Endothelial cell of umbilical vein (primary cell): ENCODE measurements at places on chromosomes 5 and 9. TPM values are rescaled to one million over a fixed set of nuclear protein-coding genes. Genes with fewer than 3 reads are reported as not detected.

GRCh38 chr5:176737746-176738636, 72.4 kb upstream of the UNC5A start:
- no peaks in the 10 kb centered on the region for H3K36me3 ChIP-seq
- H3K4me3 ChIP-seq, result no peak overlapping the region
- no peaks in the 10 kb centered on the region for H3K4me1 ChIP-seq
- H3K27ac ChIP-seq, result no peak overlapping the region

DNA sequence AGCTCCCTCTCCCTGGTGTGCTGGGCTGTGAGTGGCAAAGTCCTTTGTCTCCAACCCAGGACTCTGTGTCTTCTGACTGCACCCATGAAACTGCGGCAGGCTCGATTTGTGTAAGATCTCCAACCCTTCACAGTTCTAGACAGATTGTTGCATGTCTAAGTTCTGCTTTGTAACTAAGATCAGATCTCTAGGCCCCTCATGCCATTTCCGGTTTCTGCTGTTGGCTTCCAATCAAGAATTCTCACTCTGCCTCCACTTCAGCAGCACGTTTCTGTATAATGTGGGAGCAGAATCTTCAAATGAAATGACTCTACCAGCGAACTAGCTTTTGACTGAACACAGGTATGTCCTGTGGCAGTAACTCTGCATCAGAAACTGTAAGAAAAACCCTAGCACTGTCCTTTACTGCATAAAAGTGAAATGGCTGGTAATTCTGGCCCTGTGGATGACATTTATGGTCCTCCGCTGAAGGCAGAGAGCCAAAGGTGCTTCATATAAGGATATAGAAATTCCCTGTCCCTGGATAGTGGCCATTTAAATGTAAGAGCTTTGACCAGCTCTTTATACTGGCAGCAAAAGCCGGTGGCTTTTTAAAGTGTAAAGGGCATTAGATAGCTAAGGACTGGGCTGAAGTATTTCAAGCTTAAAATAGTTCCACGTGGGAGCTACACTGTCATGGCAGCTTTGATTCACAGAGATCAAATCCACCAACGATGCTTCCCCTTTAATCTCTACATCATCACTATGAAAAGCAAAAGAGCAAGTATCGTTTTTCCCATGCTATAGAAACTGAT, 319.0 kb upstream of the CDH6 start:
- no peaks in the 10 kb centered on the region for H3K36me3 ChIP-seq
- H3K4me3 ChIP-seq, result no peak overlapping the region
- H3K27ac ChIP-seq, result no peak overlapping the region
- DNase-seq, result no peak
- H3K27me3 ChIP-seq, result no peaks in the 10 kb centered on the region

The ACTBL2 gene
- total RNA-seq, result not detected in 2 replicates

- H3K4me3 ChIP-seq, result no peak overlapping the region
- H3K27ac ChIP-seq, result no peak overlapping the region
- H3K27me3 ChIP-seq, result no peaks in the 10 kb centered on the region
- H3K36me3 ChIP-seq, result no peaks in the 10 kb centered on the region
- H3K4me1 ChIP-seq, result no peaks in the 10 kb centered on the region
- no peak for DNase-seq
Observed at GRCh38 chr5:22329683-22330082, 523.5 kb downstream of the CDH12 start.

- DNase-seq, result no peak
- H3K27me3 ChIP-seq, result peaks cover 13% of the 10 kb centered on the region
- peaks cover 4% of the 10 kb centered on the region for H3K4me1 ChIP-seq
- H3K27ac ChIP-seq, result no peak overlapping the region
Observed at GRCh38 chr5:38758774-38759600, 86.8 kb upstream of the OSMR start.

- no peaks in the 10 kb centered on the region for H3K36me3 ChIP-seq
- DNase-seq, result no peak
- H3K27ac ChIP-seq, result no peak overlapping the region
- peaks cover 2% of the 10 kb centered on the region for H3K27me3 ChIP-seq
- H3K4me1 ChIP-seq, result no peaks in the 10 kb centered on the region
Observed at GRCh38 chr9:99752417-99753109, 69.1 kb upstream of the NR4A3 start.

The GALNT12 gene
- 0.42 and 0.44 TPM in 2 replicates for total RNA-seq

The TMED9 gene
- 286 and 291 TPM in 2 replicates for total RNA-seq

The CKS2 gene
- total RNA-seq, result 149 and 153 TPM in 2 replicates
